NCI-H1417 (cell line): ENCODE measurements at places on chromosomes 4 and X.
A peak's percentile ranks its signal among the peaks of the same experiment; 100 is the strongest.

GRCh38 chr4:40040908-40041307 is 15.7 kb upstream of the N4BP2 start:
- DNase-seq: no peak

- no peak for DNase-seq
Observed at GRCh38 chrX:48496660-48497059, 12.1 kb upstream of the PORCN start.

DNA sequence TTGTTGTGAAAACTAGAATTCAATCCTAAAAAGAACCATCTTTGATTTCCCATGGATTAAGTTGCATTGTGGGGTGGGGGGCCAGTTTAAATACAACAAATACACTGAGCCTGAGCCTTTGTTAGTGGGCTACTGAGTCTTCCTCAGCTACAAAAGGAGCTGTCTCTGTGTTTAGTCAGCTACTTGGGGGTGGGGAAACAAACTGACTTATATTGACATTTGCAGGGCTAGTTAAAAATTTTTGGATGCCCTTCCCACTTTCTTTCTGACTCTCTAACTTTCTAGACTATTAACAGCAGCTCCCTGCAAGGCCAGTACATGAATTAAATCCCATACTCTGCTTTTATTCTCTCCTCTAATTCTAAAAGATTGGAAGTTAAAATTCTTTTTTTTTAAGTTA is 32.5 kb upstream of the FHDC1 start:
- DNase-seq: no peak

DNA sequence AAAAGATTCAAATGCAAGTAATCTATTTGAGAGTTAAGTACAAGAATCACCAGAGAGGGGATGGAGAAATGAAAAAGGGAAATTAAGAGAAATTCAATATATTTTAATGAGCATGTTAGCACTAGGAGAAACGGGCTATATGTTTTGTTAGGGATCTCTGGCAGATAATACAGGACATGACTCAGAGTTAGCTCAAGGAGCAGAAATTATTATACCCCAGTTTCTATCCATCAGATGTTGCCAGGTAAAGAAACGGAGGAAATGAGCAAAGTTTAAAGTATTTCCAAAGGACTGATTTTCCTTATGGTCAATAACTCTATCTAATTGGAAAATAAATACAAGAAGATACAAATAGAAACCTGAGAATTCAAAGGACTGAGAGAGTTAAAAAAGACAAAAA is 867.6 kb downstream of the TRAM1L1 start:
- no peak for DNase-seq

GRCh38 chr4:57612279-57612678 is 502.1 kb upstream of the IGFBP7 start:
- DNase-seq: no peak

DNA sequence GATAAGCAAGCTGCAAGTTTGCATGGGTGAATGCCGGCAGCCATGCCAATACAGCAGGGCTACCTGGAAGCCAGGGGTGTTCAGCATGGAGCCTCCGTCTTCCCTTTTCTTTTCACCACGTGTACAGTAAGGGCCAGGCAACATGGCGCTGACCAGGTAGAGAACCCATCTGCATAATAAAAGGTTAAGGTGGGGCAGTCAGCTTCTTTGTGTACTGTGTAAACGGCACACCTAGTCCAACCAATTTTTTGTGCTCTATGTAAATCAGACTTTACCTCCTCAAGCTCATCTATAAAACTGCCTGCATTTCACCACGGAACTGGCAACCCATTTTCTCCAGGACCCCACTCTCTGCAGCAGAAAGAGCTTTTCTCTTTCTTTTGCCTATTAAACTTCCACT is 286.8 kb upstream of the VCX3A start:
- no peak for DNase-seq

- no peak for DNase-seq
Observed at GRCh38 chr4:2248821-2249261, 6.9 kb upstream of the HAUS3 start.

GRCh38 chr4:6024313-6024960 is 6.2 kb upstream of the C4orf50 start:
- DNase-seq: no peak

DNA sequence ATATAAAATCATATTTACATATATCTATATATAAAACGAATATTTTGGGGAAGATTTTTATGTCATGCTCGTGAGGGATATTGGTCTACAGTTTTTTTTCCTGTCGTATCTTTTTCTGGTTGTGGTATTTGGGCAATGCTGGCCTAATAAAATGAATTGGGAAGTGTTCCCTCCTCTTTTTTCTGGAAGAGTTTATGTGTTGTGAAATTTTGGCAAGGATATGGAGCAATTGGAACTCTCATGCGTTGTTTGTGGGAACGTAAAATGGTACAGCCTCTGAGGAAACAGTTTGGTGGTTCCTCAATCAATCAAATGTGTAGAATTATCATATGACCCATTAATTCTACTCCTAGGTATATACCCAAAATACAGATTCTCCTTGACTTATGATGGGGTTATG is 69.8 kb downstream of the ZNF182 start:
- DNase-seq: no peak

GRCh38 chr4:10006231-10006600 is 15.1 kb downstream of the SLC2A9 start:
- peak; percentile 20 for DNase-seq

DNA sequence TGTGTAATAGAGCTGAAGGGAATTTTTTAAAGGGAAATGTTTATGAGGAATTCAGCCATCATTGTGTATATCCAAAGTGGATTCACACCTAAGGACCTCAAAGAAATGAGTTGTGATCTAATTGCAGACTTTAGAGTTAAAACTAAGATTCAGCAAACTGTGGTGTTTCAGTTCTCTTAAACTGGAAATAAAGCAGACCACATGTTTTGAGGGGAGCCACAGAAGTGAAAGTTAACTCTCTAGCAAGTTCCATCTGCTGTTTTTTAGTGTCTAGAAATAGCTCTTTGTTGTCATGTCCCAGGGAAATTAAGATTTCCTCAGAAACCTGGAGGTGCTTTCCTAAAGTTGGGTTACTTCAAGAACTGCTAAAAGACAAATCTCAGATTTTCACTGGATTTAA is 97.3 kb upstream of the DDX3X start:
- DNase-seq: no peak

GRCh38 chr4:5863461-5864113 is 29.3 kb downstream of the CRMP1 start:
- DNase-seq: peak; percentile 42

DNA sequence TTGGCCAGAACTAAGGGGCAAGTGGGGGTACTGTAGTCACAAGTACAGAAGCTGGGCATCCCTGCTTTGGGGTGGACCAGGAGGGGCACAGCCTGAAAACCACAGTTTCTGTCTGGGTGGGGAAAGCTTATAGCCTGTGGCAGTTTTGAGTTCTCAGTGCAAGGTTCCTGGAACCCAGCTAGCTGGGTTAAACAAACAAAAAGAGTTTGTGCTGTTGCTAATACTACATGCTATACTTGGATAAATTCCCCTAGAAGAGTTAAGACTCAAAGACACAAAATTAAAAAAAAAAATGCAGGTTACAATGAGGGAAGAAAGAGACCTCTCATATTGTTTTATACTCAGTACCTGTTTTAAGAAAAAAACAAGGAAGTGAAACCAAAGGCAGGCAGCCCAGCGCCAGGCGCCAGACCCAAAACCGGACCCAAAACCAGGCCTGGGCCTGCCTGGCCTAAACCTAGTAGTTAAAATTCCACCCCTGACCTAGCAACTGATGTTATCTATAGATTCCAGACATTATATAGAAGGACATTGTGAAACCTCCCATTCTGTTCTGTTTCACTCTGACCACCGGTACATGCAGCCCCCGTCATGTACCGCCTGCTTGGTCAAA is 50.8 kb downstream of the SLC2A9 start:
- no peak for DNase-seq

DNA sequence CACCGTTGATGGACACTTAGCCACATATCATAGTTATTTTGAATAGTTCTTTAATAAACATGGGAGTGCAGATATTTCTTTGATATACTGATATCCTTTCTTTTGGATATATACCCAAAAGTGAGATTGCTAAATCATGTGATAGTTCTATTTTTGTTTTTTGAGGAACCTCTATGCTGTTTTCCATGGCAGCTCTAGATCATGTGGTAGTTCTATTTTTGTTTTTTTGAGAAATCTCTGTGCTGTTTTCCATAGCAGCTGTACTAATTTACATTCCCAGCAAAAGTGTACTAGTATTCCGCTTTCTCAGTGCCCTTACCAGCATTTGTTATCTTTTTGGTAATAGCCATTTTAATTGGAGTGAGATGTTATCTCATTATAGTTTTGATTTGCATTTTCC is 3.6 kb downstream of the SH3BGRL start:
- no peak for DNase-seq

- DNase-seq: no peak
Observed at GRCh38 chr4:14853176-14853943, 148.9 kb upstream of the CPEB2 start.

- no peak for DNase-seq
Observed at GRCh38 chr4:16544251-16544721, 318.0 kb upstream of the TAPT1 start.

DNA sequence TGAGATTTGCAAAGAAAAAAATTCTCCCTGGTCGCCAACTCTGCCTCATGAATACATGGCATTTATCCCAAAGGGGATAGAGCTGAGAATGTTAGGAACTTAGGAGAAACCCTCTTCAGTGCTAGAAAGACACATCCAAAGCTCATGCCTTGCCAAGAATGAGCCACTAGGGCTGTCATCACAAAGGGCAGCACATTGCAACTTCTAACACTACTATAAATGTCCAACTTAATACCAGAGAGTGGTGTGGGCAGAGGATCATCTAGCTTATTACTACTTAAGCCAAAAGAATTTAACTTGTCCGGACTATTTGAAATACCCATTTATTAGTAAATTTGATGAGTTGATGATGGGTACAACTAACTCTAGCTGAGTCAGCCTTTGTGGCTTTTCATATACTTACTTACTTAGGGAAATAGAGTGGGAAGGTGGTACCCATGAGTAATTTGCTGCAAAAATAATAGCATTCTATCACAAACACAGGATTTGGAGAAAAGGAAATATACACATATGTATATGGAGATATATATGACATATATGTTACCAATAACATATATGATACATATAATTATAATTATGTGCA is 66.3 kb upstream of the GAB1 start:
- DNase-seq: no peak

GRCh38 chr4:140243278-140243753 is 89.3 kb upstream of the MAML3 start:
- DNase-seq: peak; percentile 97

GRCh38 chr4:35867057-35867456 is 377.3 kb downstream of the ARAP2 start:
- DNase-seq: no peak

DNA sequence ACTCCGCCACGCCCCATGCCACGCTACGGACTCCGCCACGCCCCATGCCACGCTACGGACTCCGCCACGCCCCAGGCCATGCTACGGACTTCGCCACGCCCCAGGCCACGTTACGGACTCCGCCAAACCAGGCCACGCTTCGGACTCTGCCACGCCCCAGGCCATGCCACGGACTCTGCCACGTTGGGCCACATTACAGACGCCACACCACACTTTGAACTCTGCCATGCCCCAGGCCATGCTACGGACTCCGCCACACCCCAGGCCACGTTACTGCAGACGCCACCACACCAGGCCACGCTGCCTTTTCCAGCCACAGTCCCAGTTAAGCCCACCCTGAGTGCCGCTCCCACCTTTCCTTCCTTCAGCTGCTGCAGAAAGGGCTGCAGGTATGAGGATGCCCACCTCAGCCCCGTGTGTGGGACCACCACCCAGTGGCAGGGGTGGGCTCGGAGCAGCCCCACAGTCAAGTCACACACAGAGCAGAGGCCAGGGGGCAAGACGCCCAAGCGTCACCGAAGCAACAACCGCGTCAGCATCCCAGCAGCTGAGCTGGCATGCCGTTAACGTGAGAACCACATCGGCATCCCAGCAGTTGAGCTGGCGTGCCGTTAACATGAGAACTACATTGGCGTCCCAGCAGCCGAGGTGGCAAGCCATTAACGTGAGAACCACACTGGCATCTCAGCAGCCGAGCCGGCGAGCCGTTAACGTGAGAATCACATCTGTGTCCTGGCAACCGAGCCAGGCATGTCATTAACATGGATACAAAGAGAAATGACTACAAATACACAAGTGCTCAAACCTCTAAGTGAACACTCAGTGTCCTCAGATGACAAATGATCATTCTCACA is 26.4 kb downstream of the GAK start:
- DNase-seq: no peak

DNA sequence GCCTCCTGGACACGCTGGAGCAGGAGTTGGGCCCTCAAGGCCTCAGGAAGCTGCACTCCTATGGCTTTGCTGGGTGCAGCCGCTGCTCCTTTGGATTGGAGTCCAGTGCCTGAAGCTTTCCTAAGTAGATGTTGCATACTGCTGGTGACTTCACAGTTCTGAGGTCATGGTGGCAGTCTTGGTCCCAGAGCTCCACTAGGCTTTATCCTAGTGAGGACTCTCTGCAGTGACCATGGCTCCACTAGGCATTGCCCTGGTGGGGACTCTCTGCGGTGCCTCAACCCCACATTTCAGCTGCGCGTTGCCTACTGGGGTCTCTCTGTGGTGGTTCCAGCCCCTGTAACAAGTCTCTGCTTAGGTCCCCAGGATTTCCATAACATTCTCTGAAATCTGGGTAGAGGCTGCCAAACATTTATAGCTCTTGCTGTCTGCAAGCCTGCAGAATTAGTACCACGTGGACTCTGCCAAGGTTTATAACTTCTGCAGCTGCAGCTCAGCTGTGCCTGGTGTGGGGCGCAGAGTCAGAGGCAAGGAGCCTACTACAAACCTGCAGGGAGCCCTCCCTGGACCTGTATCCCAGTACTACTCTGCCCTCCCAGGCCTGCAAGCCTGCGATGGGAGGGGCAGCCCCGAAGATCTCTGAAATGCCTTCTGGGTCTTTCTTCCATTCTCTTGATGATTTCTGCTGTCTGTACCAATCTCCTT is 46.0 kb upstream of the NFKB1 start:
- no peak for DNase-seq

- DNase-seq: no peak
Observed at GRCh38 chr4:15054541-15054940, 52.3 kb downstream of the CPEB2 start.

DNA sequence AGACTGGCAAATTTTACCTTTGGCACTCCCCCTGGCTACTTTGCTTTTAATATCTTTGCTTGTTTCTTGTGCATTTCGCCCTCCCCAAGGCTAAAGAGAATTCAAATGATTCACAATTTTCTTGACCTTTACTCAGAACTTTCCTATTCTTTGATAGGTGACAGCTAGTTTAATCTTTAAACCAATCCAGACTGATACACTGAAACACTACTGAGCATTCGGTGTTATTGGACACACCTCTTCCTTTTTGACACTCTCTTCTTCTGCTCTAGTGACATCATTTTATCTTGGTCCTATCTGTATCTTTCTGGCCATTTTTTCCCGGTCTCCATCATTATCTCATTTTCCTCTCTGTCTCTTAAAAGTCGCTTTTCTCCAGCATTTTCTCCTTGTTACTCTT is 103.1 kb downstream of the IL1RAPL2 start:
- no peak for DNase-seq
